Stimulated activated CD4-positive, alpha-beta T cell treated with anti-CD3 and anti-CD28 coated beads, Interleukin-12 subunit alpha, Interleukin-12 subunit beta, amount 100 ng/mL, for 24 hours (primary cell): ENCODE measurements at places on chromosomes 1 and 21.

GRCh38 chr1:18928985-18929384 is 26.6 kb upstream of the ALDH4A1 start:
- DNase-seq = no peak

DNA sequence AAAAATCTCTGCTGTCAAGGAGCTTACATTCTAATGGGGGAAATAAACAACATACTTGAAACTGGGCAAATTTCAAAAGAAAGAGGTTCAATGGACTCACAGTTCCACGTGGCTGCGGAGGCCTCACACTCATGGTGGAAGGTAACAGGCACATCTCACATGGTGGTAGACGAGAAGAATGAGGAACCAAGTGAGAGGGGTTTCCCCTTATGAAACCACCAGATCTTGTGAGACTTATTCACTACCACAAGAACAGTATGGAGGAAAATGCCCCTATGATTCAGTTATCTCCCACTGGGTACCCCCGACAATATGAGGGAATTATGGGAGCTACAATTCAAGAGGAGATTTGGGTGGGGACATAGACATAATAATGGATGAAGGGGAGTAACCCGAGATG is 226.4 kb downstream of the ZP4 start:
- DNase-seq = no peak

DNA sequence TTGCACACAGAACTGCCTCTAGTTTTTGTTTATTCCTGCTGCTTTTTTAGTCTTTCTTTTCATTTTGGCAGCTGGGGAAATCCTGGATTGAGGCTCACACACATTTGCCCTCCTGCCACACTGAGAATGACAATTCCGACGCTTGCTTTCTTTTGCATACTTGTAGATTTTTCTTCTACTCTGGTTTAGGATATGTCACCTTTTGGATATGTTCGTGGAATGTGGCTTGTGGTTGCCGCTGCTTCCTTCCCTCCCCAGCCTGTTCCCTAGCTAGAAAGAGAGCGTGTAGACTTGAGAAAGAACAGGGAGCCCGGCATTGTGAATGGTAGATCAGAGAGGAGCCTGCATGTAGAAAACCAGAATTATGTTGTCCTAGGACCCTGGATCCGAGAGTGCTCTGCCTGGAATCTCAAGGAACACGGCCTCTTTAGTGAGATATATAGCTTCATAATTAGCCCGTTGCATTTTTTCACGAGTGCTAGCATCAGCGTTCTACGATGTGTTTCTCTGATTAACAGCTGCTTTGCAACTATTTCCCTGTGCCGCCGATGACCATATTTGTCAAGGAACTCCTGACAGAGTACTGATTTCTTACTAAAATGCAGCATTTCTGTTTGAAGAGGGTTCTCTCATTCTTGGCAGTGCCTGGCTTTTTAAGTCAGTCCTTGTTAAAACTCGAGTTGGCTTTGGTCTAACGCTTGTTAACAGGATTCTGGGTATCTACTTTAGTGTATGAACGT is 56.2 kb downstream of the PEX14 start:
- DNase-seq = no peak

GRCh38 chr1:230264342-230264741 is 161.8 kb downstream of the PGBD5 start:
- DNase-seq = no peak

- no peak for DNase-seq
Observed at GRCh38 chr21:44938772-44939531, 877 bp upstream of the SLX9 start.

DNA sequence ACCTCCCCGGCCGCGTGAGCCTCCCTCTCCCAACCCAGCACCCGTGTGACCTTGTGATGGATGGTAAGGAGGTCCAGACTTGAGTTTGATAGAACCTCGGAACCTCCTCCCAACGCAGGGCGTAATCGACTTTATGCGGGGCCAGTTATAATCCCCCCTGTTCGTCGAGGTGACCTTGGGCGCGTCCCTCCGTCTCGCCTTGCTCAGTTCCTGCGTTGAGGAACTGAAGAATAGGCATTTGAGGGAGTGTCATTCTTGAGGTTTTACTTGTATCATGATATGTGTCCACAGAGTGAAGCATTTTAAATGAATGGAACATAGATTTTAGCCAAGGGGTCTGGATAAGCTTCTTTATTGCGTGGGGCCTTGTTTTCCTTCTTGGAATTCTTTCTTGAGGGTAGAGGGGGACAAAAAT is 433 bp downstream of the TIMM17A start:
- DNase-seq = no peak

DNA sequence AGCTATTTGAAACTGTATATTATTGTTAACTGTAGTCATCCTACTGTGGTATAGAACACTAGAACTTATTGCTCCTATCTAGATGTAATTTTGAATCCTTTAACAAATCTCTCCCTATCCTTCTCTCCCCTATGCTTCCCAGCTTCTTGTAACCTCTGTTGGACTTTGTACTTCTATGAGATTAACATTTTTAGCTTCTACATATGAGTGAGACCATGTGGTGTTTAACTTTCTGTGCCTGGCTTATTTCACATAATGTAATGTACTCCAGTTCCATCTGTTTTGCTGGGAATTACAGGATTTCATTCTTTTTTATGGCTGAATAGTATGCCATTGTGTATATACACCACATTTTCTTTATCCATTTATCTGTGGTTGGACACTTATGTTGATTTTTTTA is 64.5 kb upstream of the KIAA1614 start:
- DNase-seq = no peak
